ENCODE measurements at places on chromosomes 11 and 22. TPM values are rescaled to one million over a fixed set of nuclear protein-coding genes. Genes with fewer than 3 reads are reported as not detected.
A peak's percentile ranks its signal among the peaks of the same experiment; 100 is the strongest.

DNA sequence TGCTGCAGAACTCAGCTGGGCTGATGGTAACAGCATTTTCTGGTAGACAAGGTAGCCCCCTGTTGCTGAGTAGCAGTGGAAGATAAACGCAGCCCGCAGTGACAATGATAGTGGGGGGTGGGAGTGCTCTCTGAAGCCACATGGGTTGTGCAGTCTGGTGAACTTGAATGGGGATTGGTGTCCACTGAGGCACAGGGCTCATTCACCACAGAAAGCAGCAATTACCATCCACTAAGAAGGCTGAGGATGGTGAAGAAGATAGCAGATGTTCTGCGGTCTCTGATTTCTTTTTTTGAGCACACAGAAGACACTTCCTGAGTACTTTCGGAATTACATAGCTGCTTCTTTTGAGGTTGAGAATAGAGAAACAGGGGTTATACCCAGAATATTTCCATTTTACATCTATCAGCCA, 150.3 kb downstream of the LRRC4C start:
- DNase-seq = no peak

Gene NRGN
- 12.4 TPM for total RNA-seq

GRCh38 chr22:24355574-24355973, 71.8 kb upstream of the ADORA2A start:
- DNase-seq = no peak

- no peak for DNase-seq
These were observed 67.2 kb downstream of the SPATA19 start for GRCh38 chr11:133778161-133778560.

Gene MYO18B
- not detected for total RNA-seq

Gene RASGRP2
- not detected for total RNA-seq

- DNase-seq = peak; percentile 11
These were observed 96.2 kb downstream of the TSPAN18 start for GRCh38 chr11:44823006-44823405.

Gene OR10A2
- not detected for total RNA-seq

GRCh38 chr11:10743354-10744000, 7.6 kb upstream of the CTR9 start:
- no peak for DNase-seq

GRCh38 chr11:121500275-121500674, 47.5 kb upstream of the SORL1-AS1 start:
- no peak for DNase-seq

Gene TSPAN18
- not detected for total RNA-seq

DNA sequence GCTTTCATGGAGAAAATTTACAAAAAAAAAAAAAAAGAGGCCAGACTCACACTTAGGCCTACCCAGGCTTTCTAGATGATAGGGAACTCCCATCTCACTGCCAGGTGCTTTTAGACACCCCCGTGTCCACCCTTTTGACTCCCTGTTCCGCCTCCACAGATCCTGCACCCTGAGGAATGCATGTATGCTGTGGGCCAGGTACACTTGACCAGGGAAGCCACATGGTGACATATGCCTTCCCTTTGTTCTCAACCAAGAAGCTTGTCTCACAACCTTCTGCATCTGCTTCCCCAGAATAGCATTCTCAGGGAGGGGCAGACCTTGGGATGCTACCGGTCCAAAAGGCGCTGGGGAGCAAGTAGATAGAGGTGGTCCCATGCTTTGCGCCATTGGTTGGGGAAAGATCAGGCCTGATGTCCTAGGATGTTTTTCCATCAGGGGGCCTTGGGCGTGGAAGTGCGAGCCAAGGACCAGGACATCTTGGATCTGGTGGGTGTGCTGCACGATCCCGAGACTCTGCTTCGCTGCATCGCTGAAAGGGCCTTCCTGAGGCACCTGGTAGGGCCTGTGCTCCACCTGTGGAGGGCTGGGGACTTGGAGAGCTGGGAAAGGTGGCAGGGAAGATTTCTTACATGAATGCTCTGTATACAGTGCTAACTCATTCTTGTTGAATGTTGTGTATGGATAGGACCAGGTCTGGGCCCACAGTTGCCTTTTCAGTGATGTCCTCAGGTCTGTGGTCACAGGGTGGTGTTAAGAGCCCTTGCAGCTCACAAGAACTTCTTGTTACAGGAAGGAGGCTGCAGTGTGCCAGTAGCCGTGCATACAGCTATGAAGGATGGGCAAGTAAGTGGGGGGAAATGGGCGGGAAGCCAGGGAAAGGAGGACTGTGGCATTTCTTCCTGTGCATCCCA, 7.5 kb downstream of the HMBS start:
- peak; percentile 19 for DNase-seq

Gene SLC5A4
- total RNA-seq = not detected

- peak; percentile 39 for DNase-seq
These were observed 67.1 kb upstream of the CARD18 start for GRCh38 chr11:105206633-105207032.

Gene HDAC10
- 63.3 TPM for total RNA-seq

DNA sequence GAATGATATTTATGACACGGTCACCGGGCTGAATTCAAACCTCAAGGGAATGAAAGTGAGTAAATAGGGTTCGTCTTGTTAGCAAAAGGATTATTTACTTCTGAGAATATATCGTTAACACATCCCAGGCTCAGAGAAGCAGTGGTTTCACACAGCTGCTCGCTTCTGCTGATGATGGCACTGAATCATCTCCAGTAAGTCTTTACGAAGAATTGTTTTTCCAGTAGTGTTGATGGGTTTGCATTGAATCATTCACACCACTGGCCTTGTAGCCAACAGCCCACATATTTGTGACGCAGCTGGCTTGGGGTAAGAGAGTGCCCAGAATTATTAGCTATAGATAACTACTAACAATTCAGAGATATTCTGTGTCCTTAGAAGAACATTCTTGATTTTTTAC, 236.3 kb downstream of the CADM1 start:
- DNase-seq = no peak

DNA sequence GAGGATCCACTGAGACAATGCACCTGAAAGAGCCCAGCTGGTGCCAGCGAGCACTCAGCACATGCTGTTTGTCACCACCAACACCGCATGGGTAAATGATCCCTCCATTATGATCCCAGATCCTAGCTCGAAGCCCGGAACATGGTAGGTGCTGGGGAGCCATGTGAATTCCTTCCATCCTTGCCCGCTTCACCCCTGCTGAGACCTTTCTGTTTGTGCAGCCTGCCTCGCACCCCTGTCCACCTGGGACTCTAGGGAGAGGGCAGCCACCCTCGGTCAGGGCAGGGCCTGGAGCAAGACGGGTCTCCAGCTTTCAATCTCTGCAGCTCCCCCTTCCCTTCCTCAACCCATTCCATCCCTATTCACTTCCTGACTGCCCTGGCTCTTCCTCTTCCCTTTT, 116.2 kb upstream of the ALX4 start:
- no peak for DNase-seq

DNA sequence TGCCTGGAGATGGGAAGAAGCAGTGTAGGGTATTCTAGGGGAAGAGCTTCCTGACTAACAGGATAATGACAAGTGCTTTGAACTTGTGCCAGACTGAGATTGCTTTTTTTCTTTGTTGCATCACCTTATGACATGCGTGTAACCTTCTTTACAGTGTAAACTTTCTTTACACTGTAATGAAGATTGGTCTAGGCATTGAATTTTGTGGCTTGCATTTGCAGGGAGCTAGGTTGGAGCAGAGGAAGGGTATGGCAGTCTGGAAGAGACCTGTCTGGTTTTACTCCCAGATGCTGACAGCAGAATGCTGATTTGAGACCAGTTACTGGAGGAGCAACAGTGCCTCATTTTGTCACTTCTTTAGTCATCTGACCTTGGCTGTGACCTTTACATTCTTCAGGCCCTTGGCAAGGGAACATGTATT, 5.6 kb downstream of the DDB2 start:
- DNase-seq = no peak

DNA sequence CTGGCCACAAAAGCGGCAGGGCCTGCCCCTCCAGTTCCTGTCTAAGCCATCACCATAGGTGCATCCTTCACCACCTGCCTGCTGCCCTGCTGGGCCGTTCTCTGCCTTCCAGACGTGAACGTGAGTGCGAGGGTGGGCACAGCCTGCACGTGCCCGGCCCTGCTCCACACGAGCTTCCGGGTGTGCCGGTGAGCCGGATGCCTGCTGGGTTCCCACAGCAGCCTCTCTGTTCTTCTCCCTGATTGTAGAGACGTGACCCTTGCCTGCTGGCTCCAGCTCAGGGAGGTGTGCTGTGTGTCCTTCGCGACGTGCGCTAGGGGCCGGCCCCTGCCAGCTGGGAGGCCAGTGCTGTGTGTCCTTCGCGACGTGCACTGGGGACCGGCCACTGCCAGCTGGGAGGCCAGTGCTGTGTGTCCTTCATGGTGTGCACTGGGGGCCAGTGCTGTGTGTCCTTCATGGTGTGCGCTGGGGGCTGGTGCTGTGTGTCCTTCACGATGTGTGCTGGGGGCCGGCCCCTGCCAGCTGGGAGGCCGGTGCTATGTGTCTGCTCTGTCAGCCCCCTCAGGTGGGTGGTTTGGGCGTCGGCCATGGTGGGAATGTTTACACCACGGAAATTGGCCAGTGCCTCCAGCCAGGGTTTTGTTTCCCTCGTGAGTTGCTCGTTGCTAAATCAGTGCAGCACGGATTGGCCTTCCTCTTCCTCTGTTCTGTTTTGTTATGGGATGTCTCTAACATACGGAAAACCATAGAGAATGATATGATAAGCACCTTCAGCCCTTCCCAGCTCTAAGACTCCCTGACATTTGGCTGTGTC, 35.4 kb upstream of the BRSK2 start:
- DNase-seq = no peak

GRCh38 chr11:64933935-64934681, 1.6 kb downstream of the GPHA2 start:
- DNase-seq = no peak

DNA sequence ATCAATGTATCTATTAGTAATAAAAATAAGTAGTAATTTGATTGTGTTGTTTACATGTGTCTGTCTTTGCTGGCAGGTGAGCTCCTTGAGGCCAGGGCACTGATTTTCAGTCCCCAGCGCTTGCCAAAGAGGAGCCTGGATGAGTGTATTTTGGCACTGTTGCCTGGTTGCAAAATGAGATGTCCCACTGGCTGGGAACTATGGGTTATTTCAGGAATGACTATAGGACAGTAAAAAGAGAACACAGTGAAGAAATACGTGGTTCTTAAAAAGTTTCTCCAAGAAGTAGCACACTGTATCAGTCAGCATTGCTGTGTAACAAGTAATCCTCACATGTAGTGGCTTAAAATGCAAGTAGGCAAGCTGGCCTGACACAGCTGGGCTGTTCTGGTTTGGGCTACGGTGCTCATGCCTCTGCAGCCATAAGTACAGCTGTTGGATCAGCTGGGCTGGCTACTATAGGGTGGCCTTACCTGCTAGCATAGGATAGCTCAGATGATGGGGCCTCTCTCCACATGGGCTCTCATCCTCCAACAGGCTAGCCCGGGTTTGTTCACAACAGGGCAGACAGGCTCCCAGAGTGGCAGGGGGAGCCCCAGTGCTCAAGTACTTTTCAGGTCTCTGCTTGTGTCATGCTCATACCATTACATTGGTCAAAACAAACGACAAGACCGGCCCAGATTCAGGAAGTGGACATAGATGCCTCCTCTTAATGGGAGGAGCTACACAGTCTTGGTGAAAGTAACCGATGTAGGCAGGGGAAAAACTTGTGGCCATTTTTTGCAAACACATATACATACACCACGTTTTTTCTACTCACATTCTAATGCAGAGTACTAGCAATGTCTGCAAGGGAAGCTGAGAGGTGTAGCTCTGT, 399.1 kb downstream of the LARGE1 start:
- DNase-seq = no peak

DNA sequence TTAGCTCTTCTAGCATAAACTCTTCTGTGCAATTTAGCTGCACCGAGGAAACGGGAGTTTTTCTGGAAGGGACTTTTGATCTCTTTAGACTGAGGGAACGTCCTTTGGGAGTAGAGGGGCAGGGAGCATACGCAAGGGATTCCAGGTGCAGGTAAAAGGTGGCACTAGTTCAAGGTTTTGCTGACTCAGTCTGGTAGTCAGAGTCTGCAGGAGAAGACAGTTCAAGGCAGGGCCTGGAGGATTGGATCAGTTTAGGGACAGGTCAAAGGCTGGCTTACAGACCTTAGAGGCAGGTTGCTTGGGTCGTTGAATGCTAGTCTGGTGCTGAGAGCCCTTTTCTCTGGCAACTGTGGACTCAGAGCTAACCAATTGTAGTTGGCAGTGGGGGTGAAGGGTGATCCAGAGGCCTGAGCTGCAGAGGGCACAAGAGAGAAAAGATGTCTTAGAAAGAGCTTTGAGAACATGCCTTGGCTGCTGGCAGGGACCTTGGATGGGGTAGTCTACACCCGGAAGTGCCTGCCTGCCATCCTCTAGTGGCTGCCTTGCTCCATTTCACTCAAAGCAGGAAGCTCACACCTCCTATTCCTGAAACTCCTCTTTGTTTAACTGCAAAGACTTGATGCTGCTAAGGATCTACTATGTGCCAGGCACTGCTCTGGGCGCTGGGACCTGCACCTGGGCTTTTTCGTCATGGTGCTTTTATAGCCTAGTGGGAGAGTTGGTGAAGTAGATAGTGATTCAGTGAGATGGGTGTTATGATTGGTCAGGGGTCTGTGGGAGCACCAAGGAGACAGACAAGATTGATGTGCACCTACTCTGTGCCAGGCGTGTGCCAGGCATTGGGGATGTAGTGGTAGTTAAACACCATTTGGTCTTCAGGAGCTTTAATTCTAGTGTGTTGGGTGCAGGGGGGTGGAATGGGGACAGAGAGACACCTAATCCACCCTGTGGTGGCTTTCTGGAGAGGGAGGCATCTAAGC, 17.1 kb downstream of the MIAT start:
- no peak for DNase-seq

GRCh38 chr11:119650251-119650650, 78.7 kb downstream of the NECTIN1 start:
- DNase-seq = no peak

- no peak for DNase-seq
These were observed at the start of gene CELSR1 for GRCh38 chr22:46537225-46537945. CELSR1 (minus strand) TSS chr22:46537620; CDS start chr22:46537170, 450 bp downstream.

GRCh38 chr22:25407859-25408229, 156.6 kb upstream of the GRK3 start:
- DNase-seq = no peak
